Uterine smooth muscle cell (primary cell): ENCODE measurements at places on chromosomes 3 and 15. TPM values are rescaled to one million over a fixed set of nuclear protein-coding genes. Genes with fewer than 3 reads are reported as not detected.

BCHE gene
- 8.2 and 13.4 TPM in 2 replicates for total RNA-seq

GOLGA6D gene
- total RNA-seq, result 0.12 TPM in 1 of 2 replicates, not detected in the other

SATB1 gene
- total RNA-seq, result 14.9 and 21.5 TPM in 2 replicates

CHL1 gene
- total RNA-seq, result under 0.01 TPM in 2 replicates
